ENCODE measurements at places on chromosomes 13 and 19.
A peak's percentile ranks its signal among the peaks of the same experiment; 100 is the strongest.

- no peak for DNase-seq
These were observed 582 bp upstream of the PTPRH start for GRCh38 chr19:55209693-55210472.

- no peak for DNase-seq
These were observed 35.1 kb downstream of the MICU2 start for GRCh38 chr13:21568854-21569253.

DNA sequence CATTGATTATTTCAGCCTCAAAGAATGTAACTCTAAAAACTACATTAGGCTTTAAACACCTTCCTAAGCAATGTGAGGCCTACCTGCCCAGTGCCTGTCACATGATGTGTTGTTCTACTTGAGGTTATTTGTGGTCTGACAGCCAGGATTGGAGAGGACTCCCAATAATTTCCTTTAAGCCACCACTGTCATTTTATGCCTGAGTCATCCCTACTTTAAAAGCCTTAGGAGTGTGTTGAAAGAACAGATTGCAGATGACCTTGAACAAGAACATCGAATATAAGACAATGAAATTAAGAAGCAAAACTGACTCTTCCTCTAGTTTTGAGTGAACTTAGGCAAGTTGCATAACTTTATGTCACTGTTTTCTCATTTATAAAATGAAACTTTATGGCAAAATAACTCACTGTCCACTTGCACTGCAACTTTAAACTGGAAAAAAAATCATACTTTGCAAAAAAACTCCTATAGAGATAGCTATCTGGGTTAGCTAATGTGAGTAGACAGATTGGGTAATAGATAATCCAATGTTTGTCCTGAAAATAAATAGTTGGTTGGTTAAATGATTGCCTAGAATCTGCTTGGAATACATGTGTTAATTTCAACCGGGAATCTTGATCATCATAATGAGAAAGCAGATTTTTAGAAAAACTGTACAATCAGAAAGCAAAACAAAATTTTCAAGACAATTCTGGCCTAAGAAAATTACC is 361.2 kb downstream of the SUCLA2 start:
- no peak for DNase-seq

- no peak for DNase-seq
These were observed 9.2 kb downstream of the CFD start for GRCh38 chr19:868458-869244.

DNA sequence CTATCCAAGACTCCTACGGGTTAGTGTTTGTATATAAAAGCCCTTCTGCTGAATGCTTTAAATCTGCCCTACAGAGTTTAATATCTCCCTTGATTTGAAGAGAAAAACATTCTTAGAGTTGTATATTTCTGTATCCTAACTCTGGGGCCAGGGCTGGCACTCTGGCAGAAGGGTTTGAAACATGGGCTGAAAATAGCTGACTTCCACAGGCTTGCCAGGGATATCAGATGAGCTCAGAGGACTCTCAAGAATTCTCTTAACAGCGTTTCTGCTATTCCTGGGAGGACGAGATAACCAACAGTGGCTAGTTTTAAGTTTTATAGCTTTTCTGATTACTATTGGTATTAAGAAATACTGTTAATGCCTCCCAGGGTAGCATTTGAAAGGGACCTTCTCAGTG is 127.5 kb downstream of the LIG4 start:
- DNase-seq: no peak

DNA sequence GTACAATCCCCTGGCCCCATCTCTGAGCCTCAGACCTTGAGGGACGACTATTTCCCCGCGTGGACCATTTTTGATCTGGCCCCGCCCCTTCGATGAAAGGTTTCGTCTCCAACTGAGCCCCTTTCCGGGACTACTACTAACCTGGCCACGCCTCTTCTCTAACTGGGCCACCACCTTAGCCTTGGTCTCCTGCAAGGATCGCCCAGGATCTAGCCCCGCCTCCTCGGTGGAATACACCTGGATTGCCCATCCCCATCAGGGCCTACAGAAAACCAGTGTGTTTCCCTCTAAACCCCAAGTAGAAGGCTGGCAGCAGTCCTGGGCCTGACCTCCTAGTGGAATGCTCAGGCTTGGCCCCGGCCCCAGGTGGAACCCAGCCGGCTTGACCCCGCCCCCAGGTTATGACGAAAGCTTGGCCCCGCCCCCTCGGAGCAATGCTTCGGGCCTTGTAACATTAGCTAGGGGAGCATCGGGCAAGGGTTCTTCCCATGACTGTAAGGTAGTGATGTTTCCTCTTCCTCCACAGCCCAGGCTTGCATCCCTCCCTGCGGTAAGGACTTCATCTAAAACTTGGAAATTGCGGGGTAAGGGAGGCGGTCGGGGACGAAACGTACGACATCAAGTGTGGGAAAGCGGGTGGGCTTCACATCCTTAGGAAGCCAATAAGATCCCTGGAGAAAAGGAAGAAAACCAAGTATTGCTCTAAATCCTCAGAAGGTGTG is 9.1 kb downstream of the SPACA6 start:
- DNase-seq: peak; percentile 43

DNA sequence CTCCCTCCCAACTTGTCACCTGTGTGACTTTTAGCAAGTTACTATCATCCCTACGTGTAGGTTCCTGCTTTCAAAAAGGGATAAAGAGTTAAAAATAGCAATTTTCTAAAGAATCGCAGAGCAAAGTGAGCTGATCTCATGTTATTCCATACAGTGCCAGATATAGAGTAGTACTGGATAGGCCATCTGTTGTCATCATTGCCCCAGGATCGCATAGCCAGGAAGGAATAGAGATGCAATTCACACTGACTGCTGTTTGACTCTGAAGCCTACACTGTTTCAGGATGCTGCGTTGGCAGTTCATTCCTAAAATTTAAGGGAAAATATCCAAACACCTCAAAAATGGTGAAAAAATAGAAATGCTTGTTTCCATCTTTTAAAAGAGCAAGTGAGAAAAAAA is 138.9 kb downstream of the SHISA2 start:
- DNase-seq: no peak

- DNase-seq: no peak
These were observed 32.7 kb downstream of the TIMM13 start for GRCh38 chr19:2394442-2395292.

GRCh38 chr13:44493213-44493812 is 82.8 kb downstream of the TSC22D1 start:
- no peak for DNase-seq
